ENCODE measurements at places on chromosomes 12 and 14.

DNA sequence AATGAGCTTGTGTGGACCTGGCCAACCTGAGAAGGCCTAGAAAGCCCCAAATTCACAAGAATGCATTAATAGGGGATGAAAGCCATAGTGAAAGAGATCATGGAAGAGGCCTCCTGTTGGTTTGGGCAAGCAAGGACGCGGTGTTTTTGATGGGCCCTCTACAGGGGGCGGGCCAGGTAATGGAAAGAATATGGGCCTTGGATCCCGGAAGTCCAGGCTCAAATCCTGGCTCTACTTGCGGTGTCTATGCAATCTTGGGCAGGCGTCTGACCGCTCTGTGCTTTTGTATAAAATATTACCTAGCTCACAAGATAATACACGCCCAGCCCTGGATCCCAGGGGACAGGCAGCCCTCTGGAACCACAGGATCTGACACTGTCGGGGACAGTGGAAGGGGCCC, 41.1 kb upstream of the CLMN start:
- DNase-seq, result no peak

- DNase-seq, result no peak
Observed at GRCh38 chr12:42945927-42946326, 356.4 kb upstream of the PRICKLE1 start.

- DNase-seq, result no peak
Observed at GRCh38 chr12:92539976-92540781, 162.6 kb upstream of the PLEKHG7 start.

- DNase-seq, result peak; percentile 42
Observed at GRCh38 chr12:106248312-106248845, 559 bp upstream of the CKAP4 start.

- peak; percentile 43 for DNase-seq
Observed at GRCh38 chr12:6273541-6274230, 36.8 kb upstream of the PLEKHG6 start.

- DNase-seq, result no peak
Observed at GRCh38 chr14:95078867-95079266, 78.5 kb downstream of the DICER1 start.

GRCh38 chr12:46187023-46187422, 81.8 kb downstream of the SLC38A1 start:
- peak; percentile 18 for DNase-seq

GRCh38 chr14:104741803-104742251, 11.1 kb upstream of the SIVA1 start:
- no peak for DNase-seq

Measured in renal cortical epithelial cell (primary cell).